Activated CD8-positive, alpha-beta memory T cell treated with anti-CD3 and anti-CD28 coated beads for 24 hours (primary cell): ENCODE measurements at places on chromosomes 13 and 19.

- no peak for DNase-seq
Observed at GRCh38 chr13:50484472-50485113, 358.9 kb downstream of the DLEU7 start.

DNA sequence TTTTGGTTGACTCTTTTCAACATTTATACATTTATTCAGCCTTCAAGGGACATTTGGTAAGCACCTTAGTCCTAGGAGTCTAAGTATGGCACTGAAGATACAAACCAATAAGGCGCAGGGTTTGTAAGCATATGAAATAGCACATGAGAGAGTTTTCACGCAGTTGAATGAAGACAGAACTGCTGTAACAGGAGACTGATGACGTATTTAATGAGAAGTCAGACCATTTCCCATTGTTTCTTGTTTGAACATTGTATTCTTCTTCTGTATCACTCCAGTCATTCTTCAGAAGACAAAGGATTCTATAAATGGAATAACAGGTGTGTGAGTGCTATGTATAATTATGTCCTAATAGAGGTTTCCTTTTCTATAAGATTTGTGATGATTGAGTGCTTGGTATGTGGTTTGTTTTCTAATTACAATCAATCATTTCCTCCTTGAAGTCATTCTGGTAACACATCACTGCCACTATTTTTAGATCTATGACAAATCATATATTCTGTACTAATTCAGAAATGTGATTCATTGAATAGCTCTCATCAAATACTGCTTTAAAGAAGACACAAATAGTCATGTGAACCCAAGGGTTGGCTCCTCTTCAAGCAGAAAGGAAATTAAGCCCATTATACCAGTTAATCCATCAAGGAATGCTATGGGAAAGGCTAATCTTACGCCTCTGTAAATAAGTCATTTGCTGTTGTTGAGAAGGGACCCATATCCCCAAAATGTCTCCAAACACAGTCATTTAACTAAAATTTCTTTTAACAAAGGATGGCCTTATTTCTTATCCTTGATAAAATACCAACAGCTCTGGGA, 222.8 kb upstream of the NBEA start:
- no peak for DNase-seq

GRCh38 chr19:1377965-1378785, 5.5 kb upstream of the NDUFS7 start:
- DNase-seq: no peak

GRCh38 chr19:33287927-33288326, 14.4 kb downstream of the CEBPA start:
- DNase-seq: no peak

GRCh38 chr13:45595965-45596364, 19.6 kb downstream of the ERICH6B start:
- DNase-seq: no peak

DNA sequence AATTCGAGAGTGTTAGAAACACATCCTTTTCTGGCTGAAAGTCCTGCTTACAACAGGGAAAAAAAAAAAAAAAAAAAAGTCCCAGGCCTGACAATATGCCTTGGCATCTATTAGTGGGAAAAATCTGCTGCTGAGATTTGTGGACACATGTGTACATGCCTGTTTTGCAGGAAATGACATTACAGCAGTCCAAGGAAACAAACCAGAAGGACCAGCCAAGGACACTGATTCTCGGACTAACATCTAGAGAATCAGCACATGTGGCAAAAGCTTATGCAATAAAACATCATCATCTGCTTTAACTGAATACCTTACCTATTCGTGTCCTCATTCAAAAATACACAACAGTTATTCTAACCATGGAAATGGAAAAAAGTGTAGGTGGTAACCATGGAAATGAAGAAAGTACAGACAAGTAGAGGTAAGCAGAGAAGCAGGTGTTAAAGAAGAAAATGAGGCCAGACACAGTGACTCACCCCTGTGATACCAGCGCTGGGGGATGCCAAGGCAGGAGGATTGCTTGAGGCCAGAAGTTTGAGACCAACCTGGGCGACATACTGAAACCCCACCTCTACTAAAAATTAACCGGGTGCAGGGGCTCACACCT, 9.4 kb upstream of the DPY19L3 start:
- DNase-seq: no peak

- no peak for DNase-seq
Observed at GRCh38 chr13:102606537-102607309, 9.9 kb downstream of the TPP2 start.

DNA sequence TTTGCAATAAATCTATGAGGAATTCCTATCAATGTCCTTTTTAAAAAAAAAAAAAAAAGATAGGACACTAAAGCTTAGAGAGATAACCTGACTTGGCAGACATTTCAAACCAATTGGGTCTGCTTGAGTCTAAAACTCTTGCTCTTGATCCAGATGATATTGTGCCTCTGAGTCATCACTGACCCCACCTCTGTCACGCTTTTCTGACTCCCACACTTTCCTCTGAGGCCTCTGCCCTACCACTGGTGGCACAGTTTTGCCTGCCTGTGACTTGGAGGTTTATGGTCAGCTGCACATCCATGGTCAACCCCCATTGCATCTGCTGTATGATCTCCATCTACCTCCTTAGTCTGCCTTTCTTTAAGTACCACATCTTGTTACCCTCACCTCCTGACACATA, 328.7 kb downstream of the SPRY2 start:
- no peak for DNase-seq

GRCh38 chr13:102586615-102587014, 10.2 kb upstream of the TPP2 start:
- no peak for DNase-seq

- no peak for DNase-seq
Observed at GRCh38 chr19:5080030-5080654, 111.2 kb downstream of the KDM4B start.

GRCh38 chr13:30702006-30702405, 33.3 kb upstream of the ALOX5AP start:
- no peak for DNase-seq

- peak; percentile 69 for DNase-seq
Observed at GRCh38 chr19:5434970-5435641, 20.1 kb upstream of the ZNRF4 start.

DNA sequence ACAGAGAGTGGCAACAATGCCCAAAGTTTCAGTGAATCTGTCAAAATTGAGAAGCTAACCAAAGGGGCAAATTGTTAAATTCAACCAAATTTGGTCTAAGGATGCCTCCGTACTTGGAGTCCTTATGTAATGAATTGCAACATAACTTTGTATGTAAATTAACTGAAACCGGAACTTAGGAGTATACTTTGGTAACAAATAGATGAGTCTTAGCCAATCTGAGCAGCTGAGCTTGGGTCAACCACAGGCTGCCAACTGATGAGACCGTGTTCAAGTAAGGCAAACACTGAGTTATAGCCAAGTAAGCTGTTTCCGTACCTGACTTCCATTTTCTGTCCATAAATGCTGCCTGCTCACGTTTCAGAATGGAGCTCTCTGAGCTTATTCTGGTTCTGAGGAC, 5.3 kb downstream of the VWA8 start:
- DNase-seq: no peak

DNA sequence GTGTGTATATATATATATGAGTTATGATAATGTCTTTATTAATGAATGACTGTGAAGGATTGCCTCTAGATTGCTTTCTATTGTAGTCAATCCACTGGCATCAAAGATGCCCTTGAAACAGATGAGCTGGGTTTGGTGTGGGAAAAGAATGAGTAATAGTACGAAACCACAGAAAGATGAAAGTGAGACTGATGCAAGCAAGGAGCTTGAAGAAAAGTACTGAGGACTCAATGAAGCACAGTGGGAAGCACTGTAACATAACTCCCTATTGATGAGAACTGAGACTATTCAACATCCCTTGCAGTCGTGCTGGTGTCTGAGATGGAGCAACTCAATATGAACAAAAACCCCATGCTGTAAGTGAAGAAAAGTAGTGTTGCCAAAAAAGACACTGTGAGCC, 1794.2 kb downstream of the SLITRK5 start:
- no peak for DNase-seq

- DNase-seq: no peak
Observed at GRCh38 chr13:37429976-37430375, 168.6 kb downstream of the POSTN start.

- no peak for DNase-seq
Observed at GRCh38 chr13:110319774-110320509, 12.9 kb downstream of the COL4A2 start.

- no peak for DNase-seq
Observed at GRCh38 chr13:97826421-97827012, 127.0 kb upstream of the IPO5 start.

GRCh38 chr19:32819419-32820400, 49.9 kb downstream of the SLC7A9 start:
- DNase-seq: no peak

DNA sequence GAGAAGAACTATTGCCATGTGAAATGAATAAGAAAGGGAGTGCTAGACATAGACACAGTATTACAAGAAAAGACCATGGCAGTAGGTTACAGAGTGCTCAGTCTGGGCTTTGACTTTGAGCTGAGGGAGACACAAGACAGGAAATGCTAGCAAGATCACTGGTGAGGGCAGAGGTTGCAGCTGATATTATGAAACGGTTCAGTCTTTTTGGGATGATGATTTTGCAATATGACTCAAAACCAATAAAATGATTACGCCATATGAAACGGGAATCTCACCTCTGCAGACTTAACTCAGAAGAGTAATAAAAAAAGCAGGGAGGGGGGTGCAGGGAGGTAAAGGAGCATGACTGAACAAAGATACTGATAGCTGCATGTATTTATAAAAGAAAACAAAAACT, 123.1 kb downstream of the RBM26 start:
- DNase-seq: no peak

DNA sequence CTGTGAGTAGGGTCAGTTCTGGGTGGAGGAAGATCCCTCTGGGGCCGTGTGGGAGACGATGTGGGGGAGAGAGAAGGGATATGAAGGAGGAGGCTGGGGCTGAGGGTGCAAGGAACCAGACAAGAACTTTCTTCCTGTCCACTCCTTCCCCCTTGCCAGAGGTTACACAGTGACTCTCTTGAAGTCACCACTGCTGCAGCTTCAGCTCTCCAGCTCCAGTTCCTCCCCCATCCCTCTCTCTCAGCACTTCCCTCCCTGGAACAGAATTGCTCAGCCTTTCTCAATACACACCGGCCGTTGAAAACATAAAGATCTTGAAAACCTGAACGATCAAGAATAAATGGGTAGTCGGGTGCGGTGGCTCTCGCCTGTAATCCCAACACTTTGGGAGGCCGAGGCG, 5.1 kb downstream of the ZSWIM9 start:
- DNase-seq: no peak

DNA sequence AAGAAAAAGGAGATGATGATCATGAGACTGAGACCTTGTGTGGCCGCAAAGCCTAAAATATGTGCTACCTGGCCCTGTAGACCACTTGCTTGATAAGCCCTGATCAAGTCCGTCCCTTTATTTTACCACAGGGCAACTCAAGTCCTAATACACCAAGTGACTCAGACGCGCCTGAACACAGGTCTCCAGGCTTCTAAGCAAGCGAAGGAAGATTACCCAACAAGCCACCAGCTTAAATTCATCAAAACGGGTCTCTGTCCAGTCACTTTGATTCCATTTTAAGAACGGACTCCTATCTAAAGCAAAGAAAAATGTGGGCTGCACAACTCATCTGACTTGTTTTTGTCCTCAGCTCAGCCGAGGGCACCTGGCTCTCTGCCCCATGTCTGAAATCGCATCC, 26.8 kb downstream of the SLC7A1 start:
- no peak for DNase-seq

DNA sequence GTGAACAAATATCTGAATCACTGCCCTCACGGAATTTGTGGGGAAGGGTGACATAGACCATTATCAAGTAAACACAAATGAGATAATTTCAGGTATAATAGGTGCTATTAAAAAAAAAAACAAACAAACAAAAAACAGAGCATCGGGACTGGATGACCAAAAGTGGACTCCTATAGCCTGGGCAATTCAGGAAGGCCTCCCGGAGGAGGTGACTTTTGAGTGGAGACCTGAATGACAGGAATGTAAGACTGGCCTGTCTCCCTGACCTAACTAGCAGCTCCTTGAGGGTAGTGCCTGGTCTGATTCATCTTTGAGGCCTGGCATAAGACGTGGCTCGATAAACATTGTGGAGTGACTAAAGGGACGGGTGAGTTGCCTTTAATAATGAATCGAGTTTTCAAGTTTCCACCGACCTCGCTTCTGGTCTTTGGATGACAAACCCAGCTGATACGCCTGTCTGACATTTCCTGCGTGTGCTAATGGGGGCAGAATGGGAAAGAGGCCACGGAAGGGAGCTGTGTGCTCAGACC, 6.8 kb downstream of the KLK10 start:
- no peak for DNase-seq

- peak; percentile 73 for DNase-seq
Observed at GRCh38 chr19:58009666-58010301, 7.2 kb upstream of the ZNF606 start.

DNA sequence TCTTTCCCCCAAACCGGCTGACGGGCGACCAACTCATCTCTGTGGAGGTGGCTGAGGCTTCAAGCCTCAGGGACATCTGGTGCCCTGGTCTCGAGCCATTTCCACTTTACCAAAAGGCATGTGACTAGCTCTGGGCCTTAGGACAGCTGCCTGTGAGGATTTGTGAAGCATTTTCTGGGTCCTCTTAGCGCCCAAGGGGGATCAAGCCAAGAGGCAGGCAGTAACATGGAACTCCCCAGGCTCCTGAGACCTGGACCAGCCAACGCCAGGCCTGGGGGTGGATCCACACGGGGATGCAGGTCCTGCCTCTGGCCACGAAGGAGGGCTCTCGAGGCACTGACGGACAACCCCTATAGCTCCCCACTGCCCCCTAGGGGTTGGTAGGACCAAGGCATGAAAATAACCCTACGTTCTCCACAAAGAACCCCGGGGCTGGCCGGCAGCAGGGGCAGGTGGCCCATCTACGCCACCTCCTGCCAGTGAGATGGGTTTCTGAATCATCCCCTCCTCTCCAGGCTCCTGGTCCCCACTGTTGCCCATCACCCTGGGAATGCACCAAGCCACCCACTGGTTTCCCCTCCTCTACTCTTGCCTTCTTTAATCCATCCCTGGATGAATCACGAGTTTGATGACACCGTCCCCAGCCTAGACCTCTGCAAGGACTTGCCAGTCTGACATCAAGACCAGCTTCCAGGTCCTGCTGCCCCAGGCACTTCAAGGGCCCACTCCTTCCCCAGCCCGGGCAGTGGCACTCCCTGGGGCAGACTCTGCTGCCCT, 7.0 kb upstream of the MYDGF start:
- DNase-seq: peak; percentile 62

DNA sequence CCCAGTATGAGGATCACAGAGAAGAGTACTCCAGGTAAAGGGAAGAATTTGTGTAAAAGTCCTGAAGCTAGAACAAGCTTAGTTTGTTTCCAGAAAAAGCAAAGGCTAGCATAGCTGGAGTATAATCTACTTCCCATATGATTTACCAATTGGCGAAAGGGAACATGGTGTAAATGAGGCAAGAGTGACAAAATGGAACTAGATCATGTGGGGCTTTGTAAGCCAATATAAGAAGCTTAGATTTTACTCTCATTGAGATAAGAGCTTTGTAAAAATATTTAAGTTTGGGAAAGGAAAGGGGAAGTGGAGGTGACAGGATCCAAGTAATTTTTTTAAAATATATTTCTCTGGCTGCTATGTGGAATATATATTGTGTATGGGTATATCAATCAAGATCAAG, 234.9 kb downstream of the KCTD12 start:
- DNase-seq: no peak

- peak; percentile 90 for DNase-seq
Observed at GRCh38 chr19:29672933-29673336, 7.7 kb downstream of the PLEKHF1 start.

GRCh38 chr13:48401480-48401879, 11.4 kb downstream of the LPAR6 start:
- DNase-seq: no peak
